ENCODE measurements at places on chromosomes 12 and 14.

- no peak for DNase-seq
Measured at GRCh38 chr12:48219631-48220030, 16.5 kb upstream of the OR10AD1 start.

DNA sequence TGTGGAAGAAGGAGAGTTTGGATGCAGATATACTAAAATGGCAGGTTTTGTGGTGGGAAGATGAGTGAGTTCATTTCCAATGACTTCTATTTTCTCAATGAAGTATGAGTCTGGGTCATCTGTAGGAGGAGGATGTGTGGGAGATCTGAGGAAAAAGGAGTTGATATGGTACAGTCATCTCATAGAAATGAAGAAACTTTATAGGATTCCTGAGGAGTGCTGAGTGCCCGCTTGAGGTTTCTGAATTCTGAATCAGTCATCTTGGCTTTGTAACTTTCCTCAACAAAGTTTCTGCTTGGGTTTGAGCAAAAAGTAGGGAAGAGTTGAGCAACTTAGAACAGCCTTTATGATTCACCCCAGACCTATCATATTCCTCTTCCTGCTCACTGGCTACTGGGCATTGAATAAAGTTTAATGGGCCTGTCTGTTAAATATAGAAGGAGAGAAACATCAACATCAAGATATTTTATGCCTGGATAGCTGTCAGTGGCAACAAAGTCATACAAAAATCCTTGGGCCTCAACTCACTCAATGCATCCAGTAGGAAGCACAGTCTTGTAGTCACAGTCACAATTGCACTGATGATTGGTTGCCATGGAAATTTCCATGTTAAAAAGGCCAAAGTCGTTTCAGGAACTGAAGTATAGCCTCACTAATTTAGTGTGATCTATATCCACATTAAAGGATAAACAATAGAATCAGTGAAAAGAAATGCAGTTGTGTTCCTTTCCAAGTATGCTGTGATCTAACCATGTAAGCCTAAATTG is 284.7 kb downstream of the DUSP6 start:
- DNase-seq: no peak

- DNase-seq: no peak
Measured at GRCh38 chr12:113077057-113077858, 20.7 kb downstream of the DTX1 start.

DNA sequence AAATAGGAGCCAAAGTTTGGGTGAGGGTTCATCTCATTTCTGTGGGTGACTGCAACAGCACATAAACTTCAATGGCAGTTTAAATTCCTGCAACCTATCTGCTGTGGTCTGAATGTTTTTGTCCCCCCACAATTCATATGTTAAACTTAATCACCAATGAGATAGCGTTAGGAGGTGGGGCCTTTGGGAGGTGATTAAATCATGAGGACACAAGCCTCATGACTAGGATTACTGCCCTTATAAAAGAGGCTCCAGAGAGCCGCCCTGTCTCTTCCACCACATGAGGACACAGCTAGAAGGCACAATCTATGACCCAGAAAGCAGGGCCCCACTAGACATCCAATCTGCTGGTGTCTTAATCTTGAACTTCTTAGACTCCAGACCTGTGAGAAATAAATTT is 3.8 kb upstream of the CCDC91 start:
- DNase-seq: no peak

GRCh38 chr12:111764120-111764821 is 2.5 kb upstream of the ALDH2 start:
- DNase-seq: no peak
